Activated CD4-positive, alpha-beta T cell treated with anti-CD3 and anti-CD28 coated beads, Interleukin-2, amount 50 U/mL, for 48 hours (primary cell): ENCODE measurements at places on chromosomes 2 and 18.

DNA sequence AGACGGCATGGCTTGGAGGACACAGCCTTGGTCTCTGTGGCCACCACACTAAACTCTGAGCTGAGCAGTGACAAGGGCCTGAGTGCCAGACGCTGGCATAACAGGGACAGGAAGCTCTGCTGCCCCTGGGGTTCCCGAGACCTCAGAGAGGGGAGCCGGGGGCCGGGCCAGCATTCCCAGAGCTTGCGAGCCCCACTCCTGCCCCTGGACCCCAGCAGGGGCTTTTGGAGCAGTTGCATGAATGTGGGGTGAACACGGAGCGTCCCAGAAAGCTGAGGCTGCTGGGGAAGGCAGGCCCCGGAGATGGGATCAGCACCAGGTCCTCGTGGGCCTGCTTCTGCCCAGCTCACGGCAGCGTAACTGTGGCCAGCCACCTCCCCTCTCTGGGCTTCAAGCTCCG, 7.6 kb upstream of the ERFE start:
- DNase-seq, result no peak

DNA sequence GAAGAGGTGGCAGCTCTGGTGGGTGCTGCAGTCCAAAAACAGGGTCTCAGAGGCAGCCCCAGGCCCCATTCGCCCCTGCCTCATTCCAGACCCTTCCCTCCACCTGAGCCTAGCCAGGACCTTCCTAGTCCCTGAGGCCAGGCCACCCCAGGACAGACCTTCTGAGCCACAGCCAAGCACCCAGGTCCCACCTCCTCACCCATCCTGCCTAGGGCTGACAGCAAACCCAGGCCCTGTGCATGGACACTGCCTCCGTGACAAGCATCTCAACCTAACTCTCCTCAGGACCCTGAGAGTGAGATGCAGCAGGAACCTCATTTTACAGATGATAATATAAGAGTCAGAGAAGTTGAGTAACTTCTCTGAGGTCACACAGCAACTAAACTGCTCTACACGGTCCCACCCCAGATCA, 15.5 kb downstream of the ADRA2B start:
- DNase-seq, result no peak

GRCh38 chr2:56985609-56986008, 801.8 kb downstream of the CCDC85A start:
- DNase-seq, result no peak

- DNase-seq, result no peak
These were observed 49.6 kb downstream of the COL5A2 start for GRCh38 chr2:189129971-189130370.

GRCh38 chr2:240603846-240604245, 17.3 kb downstream of the CAPN10 start:
- DNase-seq, result no peak

- DNase-seq, result peak; percentile 59
These were observed 615 bp downstream of the GORASP2 start for GRCh38 chr2:170929686-170930050.

- no peak for DNase-seq
These were observed 505.4 kb upstream of the MYT1L start for GRCh38 chr2:2836343-2837070.

- peak; percentile 46 for DNase-seq
These were observed 44.6 kb downstream of the HAUS1 start for GRCh38 chr18:46148810-46149209.

- no peak for DNase-seq
These were observed 8.9 kb upstream of the TMEM131 start for GRCh38 chr2:98004613-98005012.

- no peak for DNase-seq
These were observed 241.7 kb downstream of the ATAD2B start for GRCh38 chr2:23685181-23685580.

- no peak for DNase-seq
These were observed 1.7 kb upstream of the SKOR2 start for GRCh38 chr18:47253101-47253654.

GRCh38 chr2:63049970-63050333, 678 bp upstream of the OTX1 start:
- DNase-seq, result peak; percentile 26

- no peak for DNase-seq
These were observed 111.2 kb downstream of the CLIP4 start for GRCh38 chr2:29226375-29226774.

DNA sequence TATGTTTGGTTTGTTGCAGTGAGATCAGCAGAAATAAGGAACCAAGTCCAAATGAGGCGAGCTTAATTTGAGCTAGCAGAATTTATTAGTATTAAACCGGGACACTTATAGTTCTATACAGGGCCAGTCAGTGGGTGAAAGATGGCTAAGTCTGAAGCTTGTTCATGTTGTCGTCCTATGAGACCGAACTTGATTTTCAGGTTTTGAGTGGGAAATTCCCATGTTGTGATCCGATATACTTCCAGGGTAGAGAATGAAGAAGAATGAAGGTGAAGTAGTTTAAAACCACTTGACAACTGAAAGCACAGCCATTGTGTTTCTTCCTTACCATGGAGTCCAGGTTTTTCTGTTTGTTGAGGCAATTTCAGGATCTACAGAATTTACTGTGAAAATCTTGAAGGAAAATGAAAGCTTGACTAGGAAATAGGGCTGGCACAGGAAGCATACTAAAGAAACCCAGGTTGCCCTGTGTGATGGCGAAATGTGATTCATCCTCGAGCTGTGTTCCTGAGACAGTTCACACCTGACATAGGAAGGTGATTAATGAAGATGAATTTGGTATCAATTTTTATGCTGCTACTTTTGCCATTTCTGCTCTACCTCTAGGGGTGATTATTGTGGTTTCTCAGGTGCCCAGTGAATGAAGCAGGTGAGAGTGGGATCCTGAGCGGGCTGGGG, 37.6 kb upstream of the MGAT5 start:
- DNase-seq, result no peak

DNA sequence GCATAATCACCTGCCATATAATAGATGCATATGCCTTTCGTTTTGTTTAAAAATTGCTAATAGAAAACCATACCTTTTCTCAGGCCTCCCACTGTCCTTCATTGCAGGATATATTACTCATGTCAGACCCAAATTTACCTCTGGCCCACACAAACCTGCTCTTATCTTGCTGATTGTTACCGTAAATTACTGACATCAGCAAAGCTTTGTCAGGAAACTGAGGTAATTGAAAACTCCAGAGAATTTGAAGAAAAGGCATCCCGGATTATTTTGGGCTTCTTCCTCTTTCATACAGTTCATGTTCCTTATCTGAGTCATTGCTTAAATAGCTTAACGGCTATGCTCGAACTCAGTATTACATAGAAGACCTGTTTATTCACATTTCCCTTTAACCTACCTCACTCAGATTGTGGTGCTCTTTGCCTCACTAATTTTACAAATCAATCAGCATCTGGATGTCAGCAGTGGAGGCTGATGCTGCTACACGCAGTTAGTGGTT, 145.7 kb downstream of the ZEB2 start:
- DNase-seq, result no peak

GRCh38 chr2:25372405-25373268, 30.9 kb upstream of the DNMT3A start:
- DNase-seq, result no peak

- DNase-seq, result no peak
These were observed 3.0 kb downstream of the VWA3B start for GRCh38 chr2:98089941-98090340.

DNA sequence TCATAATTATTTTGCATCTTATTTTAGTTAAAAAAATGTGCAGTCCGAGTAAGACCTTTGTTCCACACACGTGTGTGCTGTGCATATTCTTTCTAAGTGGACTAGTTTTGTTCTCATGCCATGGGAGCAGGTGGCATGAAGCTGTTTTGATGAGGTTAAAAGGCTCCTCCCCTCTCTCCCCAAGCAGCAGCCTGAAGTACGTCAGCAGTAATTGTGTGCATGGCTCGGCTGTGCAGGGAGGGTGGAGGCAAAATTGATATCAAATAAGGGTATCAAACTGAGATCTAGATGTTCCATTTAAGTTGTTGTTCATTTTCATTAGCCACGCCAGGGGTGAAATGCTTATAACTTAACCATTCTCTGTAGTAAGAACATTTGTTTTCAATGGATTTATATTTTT, at the start of gene NYAP2:
Gene NYAP2, plus strand, starts transcription at position 207 of the 400 bp plus-strand sequence. CDS start 9,171 bp downstream, outside the sequence.
- DNase-seq, result no peak

DNA sequence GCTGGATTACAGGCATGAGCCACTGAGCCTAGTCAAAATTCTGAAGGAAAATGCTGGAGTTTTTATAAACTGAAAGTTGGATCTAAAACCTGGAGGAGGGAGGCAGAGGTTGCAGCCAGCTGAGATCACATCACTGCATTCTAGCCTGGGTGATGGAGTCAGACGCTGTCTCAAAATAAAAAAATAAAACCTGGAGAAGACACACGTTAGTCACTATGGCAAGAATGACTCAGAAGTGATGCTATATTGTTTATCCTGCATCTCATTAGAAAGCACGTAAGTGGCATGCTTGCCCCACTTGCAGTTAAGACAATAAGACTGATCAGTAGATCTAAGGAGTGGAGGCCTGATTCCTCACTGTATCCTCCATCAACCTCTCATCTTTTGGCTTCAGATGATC, 106.6 kb upstream of the STON1 start:
- no peak for DNase-seq

- DNase-seq, result no peak
These were observed 6.5 kb upstream of the ZAP70 start for GRCh38 chr2:97706708-97707345.

GRCh38 chr18:79868168-79868784, 70.5 kb downstream of the KCNG2 start:
- no peak for DNase-seq

- peak; percentile 29 for DNase-seq
These were observed 245.0 kb upstream of the FN1 start for GRCh38 chr2:215680605-215681598.
